ENCODE measurements at places on chromosomes 1 and 21.

- DNase-seq: no peak
Measured at GRCh38 chr1:63892632-63893395, 119.0 kb downstream of the ROR1 start.

DNA sequence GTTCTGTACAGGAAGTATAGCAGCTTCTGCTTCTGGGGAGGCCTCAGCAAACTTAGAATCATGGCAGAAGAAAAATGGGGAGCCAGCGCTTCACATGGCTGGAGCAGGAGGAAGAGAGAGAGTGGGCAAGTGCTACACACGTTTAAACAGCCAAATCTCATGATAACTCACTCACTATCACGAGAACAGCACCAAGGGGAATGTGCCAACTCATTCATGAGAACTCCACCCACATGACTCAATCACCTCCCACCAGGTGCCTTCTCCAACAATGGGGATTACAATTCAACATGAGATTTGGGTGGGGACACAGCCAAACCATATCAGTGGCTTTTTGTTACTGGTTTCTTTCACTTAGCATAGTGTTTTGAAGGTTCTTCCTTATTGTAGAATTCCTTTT, 138.6 kb downstream of the SYT14 start:
- DNase-seq: no peak

DNA sequence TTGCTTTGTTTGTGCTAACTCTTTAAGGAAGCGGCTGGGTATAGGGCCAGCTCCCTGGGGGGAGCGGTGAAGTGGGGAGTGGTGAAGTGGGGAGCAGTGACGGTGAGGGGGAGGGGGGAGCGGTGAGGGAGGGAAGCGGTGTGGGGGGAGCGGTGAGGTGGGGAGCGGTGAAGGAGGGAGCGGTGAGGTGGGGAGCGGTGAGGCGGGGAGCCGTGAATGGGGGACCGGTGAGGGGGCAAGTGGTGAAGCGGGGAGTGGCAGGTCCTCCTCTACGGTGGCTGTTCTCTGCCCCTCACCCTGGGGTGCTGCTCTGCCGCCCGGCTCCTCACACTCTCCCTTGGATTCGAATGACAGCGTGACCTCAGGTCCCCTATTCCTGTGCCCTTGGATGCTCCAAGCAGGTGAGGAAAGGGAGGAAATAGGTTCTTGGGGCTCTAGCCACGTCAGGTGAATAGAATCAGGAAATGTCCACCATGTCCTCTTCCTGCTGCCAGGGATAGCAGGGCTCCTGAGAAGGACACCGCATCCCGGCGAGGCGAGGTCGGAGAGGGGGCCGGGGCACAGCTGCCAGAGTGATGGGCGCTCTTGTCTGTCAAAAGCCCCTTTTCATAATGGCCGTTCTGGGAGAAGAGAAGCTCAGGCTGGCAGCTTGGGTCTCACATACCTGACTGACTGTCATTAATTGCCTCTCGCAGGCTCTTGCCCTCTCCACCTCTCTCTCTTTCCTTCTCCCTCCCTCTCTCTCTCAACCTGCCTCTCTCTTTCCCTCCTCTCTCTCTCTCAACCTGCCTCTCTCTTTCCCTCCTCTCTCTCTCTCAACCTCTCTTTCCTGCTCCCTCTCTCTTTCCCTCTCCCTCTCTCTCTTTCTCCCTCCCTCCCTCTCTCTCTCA, 134.2 kb downstream of the PGBD5 start:
- DNase-seq: no peak

GRCh38 chr1:183180218-183180617, 5.8 kb upstream of the LAMC2 start:
- DNase-seq: no peak

GRCh38 chr1:213931836-213932235, 55.9 kb upstream of the PROX1 start:
- DNase-seq: no peak

- DNase-seq: no peak
Measured at GRCh38 chr1:165988817-165989216, 161.4 kb downstream of the UCK2 start.

DNA sequence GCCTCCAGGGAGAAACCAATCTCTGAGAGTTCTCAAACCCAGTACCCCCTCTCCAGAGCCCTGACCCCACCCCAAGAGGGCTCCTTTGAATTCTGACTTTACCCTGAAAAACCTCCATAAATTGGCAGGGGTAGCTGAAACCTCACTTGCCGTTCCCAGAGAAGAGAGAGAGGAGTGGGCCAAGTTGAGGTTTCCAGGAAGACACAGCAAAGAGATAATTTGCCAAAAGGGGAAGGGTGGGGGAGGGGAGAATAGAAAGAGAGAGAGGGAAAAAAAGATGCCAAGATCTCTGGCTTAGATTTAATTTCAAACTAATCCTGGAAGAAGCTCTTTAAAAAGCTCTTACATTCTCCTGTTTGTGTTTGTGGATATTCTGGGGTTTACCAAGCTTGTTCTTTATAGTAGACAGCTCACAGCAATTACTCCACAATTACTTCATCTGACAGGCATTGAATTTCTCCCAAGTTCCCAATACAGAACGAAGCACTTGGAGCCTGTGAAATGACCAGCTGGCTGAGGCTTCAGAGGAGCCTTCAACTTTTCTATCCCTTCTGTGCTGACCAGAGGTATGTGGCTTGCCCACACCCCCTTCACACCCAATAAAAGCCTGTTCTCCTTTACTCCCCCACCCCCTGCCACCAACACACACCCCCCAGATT, 1.1 kb upstream of the GRHL3 start:
- no peak for DNase-seq

DNA sequence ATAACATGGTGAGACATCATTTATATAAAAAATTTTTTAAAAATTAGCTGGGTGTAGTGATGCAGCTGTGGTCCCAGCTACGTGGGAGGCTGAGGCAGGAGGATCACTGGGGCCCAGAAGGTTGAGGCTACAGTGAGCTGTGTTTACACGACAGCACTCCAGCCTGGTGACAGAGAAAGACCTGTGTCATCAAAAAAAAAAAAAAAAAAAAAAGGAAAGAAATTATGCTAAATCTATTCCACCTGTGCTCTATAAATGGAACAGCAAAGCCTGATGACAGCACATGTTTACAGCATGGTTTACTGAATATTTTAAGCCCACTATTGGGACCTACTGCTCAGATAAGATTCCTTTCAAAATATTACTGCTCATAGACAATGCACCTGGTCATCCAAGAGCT, 217.6 kb downstream of the PRDM2 start:
- DNase-seq: no peak

GRCh38 chr1:19311503-19311930, 427 bp downstream of the AKR7A2 start:
- no peak for DNase-seq

DNA sequence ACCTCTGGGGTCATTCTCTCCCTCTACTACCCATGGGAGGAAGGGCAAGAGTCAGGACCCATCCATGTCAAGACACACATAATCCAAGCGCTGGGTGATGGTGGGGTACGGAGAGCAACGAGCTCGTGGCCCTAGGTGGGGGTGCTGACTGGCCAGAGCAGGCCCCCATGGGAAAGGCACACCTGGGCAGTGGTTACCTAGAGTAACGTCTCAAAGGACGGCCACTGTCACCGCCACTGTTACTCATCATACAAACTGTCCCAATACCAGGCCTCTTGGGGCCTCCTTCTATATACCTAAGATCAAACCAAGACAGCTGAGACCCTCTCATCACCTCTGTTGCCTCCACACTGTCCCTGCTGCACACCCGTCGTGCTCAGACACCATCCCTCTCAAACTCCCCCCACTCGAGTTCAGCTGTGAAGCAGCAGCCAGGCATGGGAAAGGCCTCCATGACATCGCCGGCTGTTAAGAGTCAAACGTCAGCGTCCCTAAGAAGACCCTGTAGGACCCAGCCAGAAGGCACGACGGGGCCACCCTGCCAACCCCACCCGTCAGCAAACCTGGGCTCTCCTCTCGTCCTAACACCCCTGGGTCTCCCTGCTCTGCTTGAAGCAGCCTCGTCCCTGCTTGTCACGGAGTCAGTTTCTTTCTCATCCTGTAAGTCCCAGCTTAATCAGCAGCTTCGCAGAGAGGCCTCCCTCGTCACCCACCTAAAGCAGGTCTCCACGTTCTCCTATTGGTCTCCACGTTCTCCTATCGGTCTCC, 15.3 kb downstream of the NPHP4 start:
- DNase-seq: no peak

DNA sequence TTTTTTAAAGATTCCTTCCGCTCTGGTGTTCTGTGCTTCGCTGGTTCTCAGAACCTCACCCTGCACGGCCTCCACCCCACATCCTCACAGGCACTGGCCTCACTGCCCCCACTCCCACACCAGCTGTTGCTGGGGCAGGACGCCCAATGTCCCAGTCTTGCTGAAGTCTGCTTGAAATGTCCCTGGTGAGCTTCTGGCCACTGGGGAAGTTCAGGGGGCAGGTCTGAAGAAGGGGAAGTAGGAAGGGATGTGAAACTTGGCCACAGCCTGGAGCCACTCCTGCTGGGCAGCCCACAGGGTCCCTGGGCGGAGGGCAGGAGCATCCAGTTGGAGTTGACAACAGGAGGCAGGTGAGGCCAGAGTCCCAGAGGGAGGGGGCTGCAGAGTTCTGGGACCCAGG, at the start of gene C1QA:
Gene C1QA, plus strand, starts transcription at position 276 of the 400 bp plus-strand sequence. CDS start 989 bp downstream, outside the sequence.
- DNase-seq: no peak
